ENCODE measurements at places on chromosomes 7 and 10.

GRCh38 chr10:102024799-102025198, 31.2 kb downstream of the ARMH3 start:
- DNase-seq: no peak

- DNase-seq: no peak
These were observed 94.4 kb upstream of the KIAA1217 start for GRCh38 chr10:24114556-24114955.

- DNase-seq: no peak
These were observed 2.7 kb upstream of the PGAM2 start for GRCh38 chr7:44068054-44068453.

DNA sequence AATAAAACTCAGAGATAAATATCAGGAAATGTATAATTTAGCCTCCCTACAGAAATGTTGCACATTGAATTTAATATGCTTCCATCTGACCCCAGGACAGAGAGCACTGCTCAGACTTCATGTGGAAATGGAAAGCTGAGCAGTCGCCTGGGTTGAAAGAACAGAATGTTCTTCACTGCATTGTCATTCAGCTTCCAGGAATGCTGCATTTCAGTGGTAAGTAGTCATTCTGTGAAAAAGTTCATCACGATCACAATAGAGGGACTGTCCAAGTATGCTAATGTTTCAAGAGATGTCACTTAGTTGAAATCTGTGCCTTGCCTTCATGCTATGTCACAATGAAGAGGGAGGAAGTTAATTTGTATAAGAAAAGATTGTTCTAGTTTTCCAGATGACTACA, 147.3 kb downstream of the NRCAM start:
- DNase-seq: no peak

DNA sequence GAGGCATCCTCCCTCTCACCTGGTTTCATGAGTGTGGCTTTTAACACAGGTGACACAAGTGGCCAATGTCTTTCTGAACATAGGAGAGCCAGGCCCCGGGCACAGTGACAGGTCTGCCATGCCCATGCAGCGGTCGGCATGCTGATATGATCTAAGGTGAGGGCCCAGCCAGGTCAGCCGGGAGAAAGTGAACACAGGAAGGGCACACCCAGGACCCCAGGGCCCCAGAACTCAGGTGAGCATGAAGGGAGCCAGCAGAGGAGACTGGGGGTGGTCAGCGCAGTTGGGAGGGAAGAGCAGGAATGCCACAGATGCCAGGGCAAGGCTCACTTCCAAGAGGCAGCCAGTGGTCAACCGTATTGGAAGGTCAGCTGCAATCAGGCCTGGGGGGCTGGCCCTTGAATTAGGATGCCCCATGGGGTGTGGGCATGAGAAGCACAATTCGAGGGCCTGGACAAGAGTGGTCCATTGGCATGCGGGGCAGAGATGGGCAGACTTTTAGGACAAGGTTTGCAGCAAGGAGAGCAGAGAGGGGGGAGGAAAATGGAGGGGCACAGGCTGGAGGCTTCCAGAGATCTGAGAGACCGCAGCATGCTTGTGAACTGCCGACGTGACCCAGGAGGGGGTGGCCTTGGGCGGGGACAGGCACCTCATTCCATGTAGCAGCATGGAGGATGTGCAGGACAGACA, 3.9 kb upstream of the INPP5A start:
- no peak for DNase-seq
